IMR-90 (cell line): ENCODE measurements at places on chromosomes 1 and 21. TPM values are rescaled to one million over a fixed set of nuclear protein-coding genes. Genes with fewer than 3 reads are reported as not detected.

The FMO1 gene
- total RNA-seq: not detected in 2 replicates

- peak; percentile 90 for DNase-seq
Observed at GRCh38 chr21:34845521-34846451, 177.0 kb downstream of the CLIC6 start.

- DNase-seq: peak; percentile 22
Observed at GRCh38 chr1:113811156-113811887, 954 bp downstream of the RSBN1 start.

DNA sequence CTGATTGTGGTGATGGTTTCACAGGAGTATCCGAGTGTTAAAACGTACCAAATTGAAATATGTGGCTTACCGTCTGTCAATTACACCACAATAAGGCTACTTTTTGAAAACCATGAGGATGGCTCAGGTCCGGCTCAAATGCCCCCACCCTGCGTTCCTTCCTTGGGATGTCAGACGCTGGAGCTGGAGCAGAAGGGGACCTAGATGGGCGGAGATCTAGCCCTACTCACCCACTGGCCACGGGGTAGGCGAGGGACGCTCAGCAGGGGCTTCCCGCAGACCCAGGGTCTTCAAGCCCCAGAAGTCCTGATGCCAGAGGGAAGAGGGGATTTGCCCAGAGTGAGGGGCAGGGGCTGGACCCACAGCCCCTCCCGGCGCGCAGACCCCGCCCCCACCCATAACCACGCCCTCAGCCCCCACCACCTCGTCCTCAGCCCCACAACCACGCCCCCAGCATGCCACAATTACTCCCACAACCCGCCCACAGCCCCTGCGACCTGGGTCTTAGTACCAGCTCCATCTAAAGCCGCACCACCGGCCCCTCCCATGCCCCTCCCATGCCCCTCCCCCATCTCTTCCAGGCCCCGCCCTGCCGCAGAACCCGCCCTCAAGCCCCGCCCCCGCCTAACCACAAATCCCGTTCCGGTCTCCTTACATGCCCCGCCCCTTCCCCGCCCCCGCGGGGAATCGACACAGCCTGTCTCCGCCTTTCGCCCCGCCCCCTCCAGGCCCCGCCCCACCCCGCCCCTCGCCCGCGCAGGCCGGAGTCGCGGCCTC, at the start of gene LRRC3:
Gene LRRC3, plus strand, starts transcription at position 764 of the 777 bp plus-strand sequence. CDS start 1,135 bp downstream, outside the sequence.
- peak; percentile 30 for DNase-seq

DNA sequence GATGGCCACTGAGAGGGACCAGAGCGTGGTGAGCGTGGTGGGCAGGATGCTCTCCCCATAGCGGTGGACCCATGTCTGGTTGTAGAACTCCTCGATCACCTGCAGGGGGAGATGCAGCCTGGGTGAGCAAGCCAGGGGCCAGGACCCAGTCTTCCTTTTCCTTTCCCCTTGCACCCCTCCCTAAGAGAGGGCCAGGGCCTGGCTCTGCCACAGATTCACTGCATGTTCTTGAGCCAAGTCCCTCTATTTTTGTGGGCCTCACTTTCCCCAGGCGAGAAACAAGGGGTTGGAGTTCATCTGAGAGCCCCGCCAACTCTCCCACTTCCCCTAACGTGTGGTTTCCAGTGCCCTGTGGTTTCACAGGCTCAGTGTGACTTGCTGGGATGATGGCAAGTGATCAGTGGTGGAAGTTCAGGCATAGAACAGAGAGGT, 27.5 kb downstream of the SLC2A1 start:
- DNase-seq: peak; percentile 39
